ENCODE measurements at places on chromosomes 16 and 17.

GRCh38 chr17:14429084-14429483 lies 128.2 kb downstream of the HS3ST3B1 start:
- DNase-seq, result no peak

DNA sequence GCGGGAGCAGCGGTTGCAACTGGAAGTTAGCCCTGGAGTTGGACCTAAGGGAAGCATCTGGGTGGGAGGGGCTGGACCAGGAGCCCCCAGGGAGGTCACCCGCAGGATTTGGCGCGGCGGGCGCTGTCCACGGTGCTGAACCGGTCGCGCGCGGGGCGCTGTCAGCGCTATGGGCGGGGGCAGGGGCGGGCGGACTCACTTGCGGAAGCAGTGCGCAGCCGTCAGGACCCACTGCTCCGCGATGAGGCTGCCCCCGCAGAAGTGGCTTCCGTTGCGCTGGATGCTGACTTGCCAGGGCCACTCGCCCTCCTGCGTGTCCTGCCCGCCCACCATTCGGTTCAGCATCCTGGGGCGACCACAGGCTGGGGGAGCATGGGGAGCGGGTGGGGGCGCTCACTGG lies 4.5 kb downstream of the PRSS27 start:
- peak; percentile 19 for DNase-seq

- DNase-seq, result no peak
These were observed 3.8 kb downstream of the BCKDK start for GRCh38 chr16:31111881-31112466.

DNA sequence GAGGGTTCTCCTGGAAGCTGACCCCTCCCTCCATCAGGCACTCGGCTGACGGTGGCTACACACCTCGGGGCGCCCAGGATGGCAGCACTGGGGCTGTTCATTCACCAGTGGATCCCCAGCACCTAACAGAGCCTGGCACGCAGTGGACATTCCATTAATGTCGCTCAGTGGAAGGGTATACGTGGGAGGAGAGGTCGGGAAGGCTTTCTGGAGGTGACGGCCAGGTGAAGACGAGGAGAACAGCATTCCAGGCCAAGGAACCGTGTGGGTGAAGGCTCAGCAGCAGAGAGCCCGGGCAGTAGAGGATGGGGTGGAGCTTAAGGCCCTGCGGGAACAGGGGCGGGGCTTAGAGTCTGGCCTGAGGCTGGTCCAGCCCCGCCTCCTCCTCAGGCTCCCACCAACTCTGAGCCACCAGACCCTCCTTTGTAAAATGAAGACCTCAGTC lies 2.5 kb upstream of the HS3ST6 start:
- DNase-seq, result no peak

- peak; percentile 97 for DNase-seq
These were observed 65.5 kb upstream of the CREBBP start for GRCh38 chr16:3945751-3946603.

DNA sequence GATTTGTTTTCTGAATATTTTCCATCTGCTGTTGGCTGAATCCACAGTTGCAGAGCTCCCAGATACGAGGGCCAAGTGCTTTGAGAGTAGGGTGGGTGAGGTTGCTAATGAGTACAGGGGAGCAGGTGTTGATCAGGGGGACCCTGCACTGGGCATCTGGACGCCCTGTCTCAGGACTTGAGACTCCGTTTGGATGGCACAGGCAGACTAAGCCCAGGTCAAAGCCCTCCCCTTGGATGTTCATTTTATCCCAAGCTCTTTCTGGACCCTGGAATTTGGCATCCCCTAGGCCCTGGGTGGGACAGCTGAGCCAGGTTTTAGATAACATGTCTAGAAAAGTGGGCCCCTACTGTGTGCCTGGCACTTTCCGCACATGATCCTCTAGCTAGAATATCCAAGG lies 12.1 kb downstream of the USP6 start:
- DNase-seq, result no peak
